ENCODE measurements at places on chromosomes 3 and 15.

GRCh38 chr3:153400641-153401040 lies 238.6 kb downstream of the RAP2B start:
- no peak for DNase-seq

DNA sequence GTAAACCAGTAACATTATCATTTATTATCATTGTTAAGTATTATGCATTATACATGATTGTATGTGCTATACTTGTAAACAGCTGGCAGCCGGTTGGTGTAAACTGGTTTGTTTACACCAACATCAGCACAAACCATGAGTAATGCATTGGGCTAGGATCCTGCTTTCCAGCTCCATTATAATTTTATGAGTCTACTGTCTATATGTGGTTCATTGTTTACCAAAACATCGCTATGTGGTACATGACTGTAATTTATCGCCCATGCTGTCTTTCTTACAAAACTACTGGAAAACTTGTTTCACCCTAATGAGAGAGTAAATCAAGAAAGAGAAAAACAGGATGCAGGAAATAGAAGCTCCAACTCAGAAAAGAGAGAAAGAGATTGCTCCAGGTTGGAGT lies 224.8 kb upstream of the CBLB start:
- no peak for DNase-seq

- DNase-seq, result no peak
These were observed 246.2 kb upstream of the CHRM5 start for GRCh38 chr15:33722005-33722672.

- no peak for DNase-seq
These were observed 109.8 kb downstream of the IGF2BP2 start for GRCh38 chr3:185715091-185715490.

GRCh38 chr3:4957978-4958377 lies 21.3 kb upstream of the BHLHE40 start:
- no peak for DNase-seq

DNA sequence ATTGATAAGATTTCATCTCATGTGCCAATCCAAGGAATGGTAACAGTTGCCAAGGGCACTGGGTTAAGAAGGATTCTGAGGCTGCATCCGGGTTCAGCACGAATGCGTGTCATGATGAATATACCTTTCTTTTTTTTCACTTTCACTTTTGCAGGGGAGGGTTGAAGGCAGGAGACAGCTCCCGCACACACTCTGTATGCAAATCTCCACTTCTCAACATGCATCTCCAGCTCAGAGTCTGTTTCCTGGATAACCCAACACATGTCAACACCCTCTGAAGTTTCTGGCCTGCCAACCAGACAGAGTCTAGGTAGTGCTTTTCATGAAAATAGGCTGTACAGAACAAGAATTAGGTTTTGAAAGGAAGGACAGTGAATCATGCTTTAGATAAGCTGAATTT lies 21.6 kb downstream of the B4GALT4 start:
- DNase-seq, result no peak

DNA sequence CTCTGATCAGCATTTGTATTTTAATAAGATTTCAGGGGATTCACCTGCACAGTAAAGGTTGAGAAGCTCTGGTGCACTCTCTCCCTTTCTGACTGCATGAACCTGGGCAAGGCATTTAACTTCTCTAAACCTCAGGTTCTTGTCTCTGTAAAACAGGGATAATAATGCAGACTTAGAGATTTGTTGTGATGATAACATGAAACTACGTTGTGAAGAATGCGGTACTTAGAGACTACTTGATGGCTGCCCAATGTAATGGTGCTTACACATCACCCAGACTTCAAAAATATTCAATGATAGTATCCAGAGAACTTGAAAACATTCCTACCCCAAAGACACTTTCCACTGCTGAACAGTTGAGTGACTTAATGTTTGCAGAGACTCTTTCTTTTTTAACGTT lies 19.8 kb upstream of the TNFSF10 start:
- no peak for DNase-seq

DNA sequence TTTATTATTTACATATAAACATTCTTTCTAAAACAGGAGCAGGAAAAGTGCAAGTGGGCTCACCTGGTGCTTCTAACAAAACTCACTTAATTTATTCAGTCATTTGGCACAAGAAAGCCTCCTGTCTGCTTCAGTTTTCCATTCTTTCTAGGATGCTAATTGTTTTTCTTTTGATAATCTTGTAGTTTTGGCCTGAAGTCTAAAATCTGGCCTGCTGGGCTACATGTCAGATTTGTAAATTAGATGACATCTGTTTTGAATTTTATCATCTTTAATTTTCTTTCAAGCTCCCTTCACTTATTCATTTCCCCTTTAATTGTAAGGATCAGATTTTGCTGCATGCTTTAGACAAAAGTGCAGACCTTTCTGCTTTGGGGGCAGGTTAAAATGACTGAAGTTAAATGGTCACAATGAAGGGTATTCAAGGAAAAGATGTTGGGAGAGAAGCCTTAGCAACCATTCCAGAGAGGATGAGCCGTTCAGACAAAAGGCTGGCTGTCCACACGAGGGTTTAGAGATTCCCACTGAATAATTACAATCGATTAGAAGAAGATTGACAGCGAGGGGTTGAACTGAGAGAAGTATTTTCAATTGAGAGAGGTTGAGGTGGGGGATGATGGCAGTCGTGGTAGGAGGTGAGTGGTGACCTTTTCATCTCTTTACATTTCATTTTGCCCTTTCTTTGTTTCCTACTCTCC lies 59.9 kb upstream of the PTX3 start:
- no peak for DNase-seq

- DNase-seq, result no peak
These were observed 45.9 kb downstream of the HRH1 start for GRCh38 chr3:11199902-11200845.

DNA sequence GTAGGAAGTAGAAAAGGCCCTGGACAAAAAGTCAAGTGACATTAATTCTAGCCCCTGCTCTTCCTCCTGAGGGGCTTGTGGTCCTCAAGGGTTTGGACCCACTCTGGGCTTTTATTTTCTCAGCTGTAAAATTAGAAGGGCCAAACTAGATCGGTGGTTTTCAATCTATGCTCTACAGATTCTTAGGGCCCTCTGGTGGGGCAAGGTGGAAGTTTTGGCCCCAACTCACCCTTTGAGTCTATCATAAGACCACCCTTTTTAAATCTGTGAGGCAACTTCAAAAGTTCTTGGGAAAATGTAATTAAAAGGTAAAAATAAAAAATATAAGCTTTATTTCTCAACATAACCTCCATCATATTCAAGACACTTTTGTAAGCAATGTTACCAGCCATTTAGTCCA lies 25.6 kb upstream of the CFAP161 start:
- no peak for DNase-seq

GRCh38 chr15:68774120-68774519 lies 46.6 kb downstream of the ANP32A start:
- no peak for DNase-seq

- DNase-seq, result peak; percentile 63
These were observed 136.2 kb downstream of the CHDH start for GRCh38 chr3:53709860-53710674.

DNA sequence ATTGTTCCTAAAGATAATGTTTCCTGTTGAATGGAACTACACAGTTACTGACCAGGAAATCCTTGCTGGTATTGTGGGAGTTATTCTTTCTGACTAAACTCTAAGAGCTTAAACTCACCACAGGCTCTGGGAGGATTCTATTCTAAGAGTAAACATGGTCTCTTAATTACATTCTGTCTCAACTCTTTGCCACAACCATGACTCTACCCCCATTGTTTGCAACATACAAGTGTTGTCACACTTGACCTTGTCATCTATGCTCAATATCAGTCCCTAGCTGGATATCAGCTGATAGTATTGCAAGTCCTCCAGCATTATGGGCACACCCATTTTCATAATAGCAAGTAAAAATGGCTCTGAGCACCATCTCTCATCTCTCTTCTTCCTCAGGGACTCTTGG lies 29.6 kb upstream of the SECISBP2L start:
- DNase-seq, result no peak

DNA sequence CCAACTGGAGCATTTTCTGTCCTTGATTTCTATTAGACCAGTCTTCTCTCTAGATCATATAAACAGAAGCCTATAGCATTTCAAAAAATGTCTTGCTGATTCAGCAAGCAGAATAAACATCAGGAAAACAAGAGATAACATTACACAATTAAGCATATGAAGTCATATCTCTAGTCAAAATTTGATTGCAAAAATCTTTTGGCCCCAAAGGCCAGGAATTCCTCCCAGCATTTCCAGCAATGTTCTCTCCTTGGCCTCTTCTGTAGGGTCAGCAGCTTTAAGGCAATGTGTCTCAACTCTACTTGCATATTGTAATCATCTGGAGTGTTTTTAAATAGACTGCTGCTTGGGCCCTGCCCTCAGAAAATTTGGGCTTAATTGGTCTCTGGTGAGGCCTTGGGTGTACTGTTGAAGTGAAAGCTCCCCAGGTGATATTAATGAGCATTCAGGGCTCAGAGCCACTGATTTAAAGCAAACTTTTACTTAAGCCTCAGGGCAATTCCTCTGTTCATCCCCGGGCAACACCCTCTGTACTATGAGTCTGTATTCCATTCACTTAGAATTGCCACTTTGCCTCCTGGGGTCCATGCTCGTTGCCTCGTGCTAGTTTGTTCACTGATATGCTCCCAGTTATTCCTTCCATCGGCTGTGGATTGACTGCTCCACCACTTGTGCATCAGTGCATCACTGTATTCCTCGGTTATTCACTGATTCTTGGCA lies 1072.6 kb downstream of the ROBO2 start:
- no peak for DNase-seq

DNA sequence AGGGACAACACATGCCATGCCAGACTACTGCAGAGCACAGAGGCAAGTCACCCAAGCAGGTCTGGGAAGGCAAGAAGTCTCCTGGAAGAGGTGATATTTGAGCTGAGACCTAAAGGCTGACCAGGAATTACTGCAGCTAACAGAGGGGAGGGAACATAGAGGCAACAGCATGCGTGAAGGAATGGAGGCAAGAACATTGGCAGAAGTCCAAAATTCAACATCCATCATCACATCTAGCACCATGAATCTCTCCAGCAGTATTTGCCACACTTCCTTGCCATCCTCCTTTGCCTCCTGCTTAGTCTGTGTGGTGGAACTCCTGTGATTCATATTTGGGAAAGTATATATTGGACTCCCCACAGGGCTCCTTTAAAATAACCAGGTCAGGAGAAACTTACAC lies 870 bp upstream of the TSEN2 start:
- no peak for DNase-seq

Measured in hypothalamus (tissue), 51 donors.